ENCODE measurements at places on chromosomes 2 and 18.

GRCh38 chr2:12701786-12702167 is 15.0 kb upstream of the TRIB2 start:
- no peak for DNase-seq

DNA sequence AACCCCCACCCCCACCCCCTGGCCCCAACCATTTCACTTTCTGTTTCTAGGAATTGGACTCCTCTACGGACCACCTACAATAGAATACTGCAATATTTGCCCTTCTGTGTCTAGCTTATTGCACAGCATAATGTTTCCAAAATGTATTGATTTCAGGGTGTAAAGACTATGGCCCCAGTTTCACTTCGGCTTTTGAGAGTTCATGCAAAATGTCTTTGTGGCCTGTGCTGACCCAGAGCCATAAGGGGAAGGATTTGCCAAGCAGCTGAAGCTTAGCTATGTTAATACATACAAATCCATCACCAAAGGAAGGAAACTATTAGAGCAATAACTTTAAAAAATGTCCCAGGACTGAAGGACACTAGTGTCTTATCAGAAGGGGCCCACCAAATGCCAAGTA is 11.2 kb upstream of the ATP9B start:
- DNase-seq = no peak

- no peak for DNase-seq
These were observed 1.8 kb downstream of the MPV17 start for GRCh38 chr2:27320958-27321543.

DNA sequence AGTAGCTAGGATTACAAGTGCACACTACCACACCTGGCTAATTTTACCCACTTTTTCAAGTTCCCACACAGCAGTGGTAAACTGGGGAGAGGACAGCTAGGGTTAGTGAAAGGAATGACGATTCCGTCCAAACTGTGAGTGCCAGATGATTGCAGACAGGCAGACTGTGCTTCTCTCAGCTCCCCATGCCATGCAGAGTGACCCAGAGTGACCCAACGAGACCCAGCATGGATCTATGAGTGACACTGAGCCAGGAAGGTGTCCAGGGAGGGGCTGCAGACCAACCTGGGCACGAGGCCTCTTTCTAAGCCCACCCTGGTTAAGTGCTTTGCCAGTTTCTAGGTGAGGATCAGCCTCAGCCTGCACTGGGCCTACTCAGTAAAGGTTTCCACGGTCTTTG is 7.7 kb upstream of the KLF11 start:
- DNase-seq = no peak

DNA sequence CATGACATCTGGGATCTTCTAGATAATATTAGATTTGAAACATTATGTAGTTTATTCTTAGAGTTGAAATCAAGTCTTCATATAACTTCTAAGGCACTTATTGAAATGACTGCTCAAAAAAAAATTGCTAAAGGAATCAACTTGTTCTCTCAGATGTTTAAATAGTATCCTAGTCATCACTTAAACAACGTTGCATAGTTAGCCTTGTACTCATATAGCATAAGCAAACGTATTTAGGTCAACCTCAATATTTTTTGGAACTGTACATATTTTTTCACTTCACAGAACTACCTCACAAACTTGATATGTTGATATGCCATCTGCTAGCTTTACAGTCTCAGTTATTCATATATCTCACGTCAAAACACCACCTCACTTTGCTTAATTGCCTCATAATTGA is 47.1 kb upstream of the CREB1 start:
- DNase-seq = no peak

DNA sequence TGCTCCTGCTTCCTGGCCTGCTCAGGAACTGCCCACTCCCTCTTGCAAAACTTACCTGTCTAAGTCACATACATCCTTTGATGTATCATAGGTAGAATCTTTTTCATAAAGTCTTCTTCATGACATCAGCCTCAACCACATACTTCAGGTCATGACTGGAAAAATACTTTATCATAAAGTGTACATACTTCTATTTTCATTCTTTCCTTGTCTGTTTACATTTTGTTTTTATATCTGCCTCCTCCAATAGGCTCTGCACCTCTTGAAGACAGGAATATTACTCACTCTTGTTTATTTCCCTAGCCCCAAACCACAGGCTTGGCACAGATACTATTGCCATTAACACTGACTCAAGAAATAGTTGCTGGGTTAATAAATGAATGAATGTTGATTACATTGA is 43.6 kb upstream of the ZNF804A start:
- no peak for DNase-seq

DNA sequence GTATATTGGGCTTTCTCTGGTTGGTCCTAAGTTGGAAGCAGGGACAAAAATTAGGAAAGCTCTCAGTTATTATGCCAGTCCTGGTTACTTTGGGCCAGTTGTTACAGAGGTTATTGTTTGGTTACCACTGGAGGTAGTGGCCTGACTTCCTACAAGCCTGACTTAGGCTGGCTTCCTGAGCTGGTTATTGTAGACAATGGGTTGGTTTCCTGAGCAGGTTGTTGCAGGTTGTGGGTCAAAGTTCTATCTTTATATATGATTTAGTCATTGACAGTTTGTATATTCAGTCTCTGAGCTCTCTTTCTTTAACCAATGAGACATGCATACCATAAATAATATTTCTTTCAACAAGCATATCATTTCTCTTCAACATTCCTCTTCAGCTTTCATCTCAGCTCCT is 58.7 kb upstream of the RPE start:
- DNase-seq = no peak

- no peak for DNase-seq
These were observed 10.2 kb downstream of the TSHZ1 start for GRCh38 chr18:75220551-75221355.

DNA sequence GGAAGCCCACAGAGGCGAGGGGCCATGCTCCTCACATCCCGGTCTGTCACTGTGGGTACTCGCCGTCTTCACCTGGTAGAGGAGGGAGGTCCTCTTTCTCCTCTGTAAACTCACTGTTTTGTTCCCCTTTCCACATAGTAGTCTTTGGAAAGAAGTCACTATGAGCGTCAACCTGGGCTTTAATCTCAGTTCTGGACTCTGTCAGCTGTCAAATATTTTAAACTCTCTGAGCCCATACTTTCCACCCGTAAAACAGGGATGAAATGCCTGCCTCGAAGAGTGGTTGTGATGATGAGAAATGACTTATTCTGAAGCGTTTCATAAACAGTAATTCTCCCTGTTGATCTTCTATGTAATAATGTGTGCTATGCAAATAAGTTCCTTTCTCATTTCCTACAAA is 547.1 kb upstream of the SOX11 start:
- no peak for DNase-seq

DNA sequence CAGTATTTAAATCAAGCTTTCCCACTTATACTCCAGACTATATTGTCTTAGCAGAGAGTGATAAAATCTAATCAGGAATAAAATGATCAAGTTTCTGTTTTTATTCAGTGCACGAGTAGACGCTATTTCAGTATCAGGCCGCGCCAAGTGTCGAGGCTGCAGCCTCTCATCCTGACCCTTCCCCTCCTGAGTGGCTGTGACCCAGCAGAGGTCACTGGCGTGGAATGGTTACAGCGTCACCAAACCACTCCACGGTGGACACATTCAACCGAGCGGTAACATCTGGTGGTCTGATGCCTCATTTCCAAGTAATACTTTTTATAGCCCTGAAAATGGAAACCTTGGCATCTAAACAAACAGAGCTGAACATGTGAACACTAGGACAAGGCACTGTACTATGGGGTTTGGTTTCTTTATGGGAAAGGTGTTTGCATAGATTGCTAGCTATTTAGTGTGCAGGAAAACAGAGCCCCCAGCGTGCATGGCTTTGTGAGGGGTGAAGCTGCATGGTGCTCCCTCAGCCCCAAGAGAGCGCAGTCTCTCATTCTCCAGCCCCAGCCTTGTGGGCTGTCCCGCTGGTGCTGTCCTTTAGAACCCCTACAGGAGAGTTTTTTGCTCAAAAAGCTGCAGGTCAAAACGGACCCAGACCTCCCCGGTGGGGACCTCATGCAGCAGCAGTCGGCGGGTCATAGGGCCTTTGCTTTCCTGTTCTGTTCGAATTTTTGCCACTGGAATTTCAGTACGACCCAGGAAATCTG is 28.4 kb downstream of the FAM228A start:
- DNase-seq = no peak

DNA sequence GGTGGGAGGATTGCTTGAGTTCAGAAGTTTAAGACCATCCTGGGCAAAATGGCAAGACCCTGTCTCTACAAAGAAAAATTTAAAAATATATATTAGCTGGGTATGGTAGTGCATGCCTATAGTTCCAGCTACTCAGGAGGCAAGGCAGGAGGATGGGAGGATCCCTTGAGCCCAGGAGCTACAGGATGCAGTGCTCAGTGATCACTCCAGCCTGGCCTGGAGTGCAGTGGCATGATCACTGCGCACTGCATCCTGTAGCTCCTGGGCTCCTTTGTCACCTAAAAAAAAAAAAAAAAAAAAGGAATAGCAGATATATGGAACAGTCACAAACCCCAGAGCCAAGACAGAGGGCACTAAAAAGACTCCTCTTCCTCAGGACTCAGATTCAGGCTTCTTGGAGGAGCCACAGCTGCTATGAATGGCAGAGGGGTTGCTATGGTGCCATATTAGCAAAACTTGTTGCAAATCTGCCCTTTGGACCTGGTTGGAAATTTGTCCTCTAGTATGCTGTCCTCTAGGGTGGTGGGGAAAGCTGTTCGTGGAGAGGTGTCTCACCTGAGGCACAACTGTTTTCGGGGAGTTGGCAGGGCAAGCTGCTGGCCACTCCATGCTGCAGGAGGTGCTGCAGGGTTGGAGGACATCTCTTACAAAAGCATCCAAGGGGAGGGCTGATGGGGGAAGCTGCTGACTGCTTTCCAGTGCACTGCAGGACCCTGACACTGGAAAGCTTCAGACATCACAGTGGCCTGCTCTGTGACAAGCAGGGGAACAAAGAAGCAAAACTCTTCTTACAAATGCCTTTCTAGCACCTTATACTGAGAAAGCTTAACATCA is 22.7 kb downstream of the CYP20A1 start:
- DNase-seq = no peak

DNA sequence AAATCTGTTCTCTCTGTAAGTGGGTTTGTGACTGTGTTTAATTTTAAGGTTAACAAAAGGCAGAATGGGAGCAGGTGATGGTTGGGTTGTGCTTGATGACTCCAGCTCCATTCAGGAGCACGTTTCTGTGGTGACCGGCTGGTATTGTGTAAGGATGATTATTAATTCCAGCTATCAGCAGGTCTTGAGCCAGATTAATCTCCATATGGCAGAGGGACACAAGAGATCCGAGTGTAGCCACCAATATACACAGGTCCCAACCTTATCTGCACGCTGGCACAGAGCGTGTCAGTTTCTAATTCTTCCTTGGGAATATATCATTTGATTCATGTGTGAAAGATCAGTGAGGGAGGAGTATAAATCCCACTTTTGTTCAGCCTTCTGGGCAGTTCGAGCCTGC is 199.0 kb upstream of the DCC start:
- no peak for DNase-seq

- DNase-seq = no peak
These were observed 35.8 kb downstream of the SLC4A3 start for GRCh38 chr2:219663116-219663762.

- no peak for DNase-seq
These were observed 23.3 kb downstream of the OTOF start for GRCh38 chr2:26454561-26455001.

DNA sequence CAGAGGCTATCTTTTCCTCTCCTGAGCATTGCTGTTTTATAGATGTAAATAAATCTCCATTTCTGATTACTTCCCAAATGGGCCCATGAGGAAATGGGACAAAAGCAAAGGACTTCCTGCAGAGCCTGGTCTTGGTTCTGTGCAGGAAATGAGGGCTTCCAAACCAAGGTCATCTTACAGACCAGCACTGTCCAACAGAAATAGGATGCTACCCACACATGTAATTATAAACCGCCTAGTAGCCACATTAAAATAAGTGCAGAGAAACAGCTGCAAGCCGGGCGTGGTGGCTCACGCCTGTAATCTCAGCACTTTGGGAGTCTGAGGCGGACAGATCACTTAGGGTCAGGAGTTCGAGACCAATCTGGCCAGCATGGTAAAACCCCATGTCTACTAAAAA is 6.2 kb downstream of the TTL start:
- DNase-seq = no peak

- no peak for DNase-seq
These were observed 208.7 kb downstream of the LOXHD1 start for GRCh38 chr18:46448347-46448746.
